ENCODE measurements at places on chromosomes 1 and 21.

GRCh38 chr1:66327588-66327987, 206.4 kb upstream of the SGIP1 start:
- DNase-seq = no peak

GRCh38 chr1:78520843-78521242, 30.1 kb downstream of the PTGFR start:
- DNase-seq = no peak

DNA sequence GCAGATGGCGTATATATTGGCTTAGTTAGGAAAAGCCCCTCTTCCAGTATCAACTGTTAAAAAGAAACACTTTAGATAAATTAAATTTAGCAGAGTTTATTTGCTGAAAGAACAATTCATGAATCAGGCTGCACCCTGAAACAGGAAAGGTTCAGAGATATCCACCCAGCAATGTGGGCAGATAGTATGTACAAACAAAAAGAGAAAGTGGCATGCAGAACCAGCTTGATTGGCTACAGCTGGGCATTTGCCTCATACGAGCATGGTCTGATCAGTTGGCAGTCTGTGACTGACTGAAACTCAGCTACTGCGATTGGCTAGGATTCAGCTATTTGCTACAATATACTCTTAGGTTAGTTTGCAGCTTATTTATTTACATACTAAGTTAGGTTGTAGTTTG, 98.2 kb downstream of the ZC3H11B start:
- no peak for DNase-seq

- DNase-seq = no peak
These were observed 63.6 kb downstream of the CDK18 start for GRCh38 chr1:205568135-205568468.

DNA sequence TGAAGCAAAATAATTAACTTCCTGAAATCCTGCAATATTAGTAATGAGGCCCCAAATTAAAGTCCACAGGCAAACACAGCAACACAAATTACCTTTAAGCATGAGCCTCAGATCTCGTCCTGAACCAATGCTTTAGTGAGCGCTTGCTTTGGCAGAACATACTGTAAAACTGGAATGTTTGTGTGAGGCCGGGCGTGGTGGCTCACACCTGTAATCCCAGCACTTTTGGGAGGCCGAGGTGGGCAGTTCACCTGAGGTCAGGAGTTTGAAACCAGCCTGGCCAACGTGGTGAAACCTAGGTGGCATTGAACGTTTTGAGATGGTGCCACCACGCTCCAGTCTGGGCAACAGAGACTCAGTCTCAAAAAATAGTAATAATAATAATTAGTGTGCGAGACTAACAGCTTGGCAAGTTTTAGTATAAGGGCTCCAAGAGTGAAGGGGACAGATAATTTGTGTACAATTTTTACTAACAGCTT, 17.8 kb downstream of the SFPQ start:
- DNase-seq = no peak

DNA sequence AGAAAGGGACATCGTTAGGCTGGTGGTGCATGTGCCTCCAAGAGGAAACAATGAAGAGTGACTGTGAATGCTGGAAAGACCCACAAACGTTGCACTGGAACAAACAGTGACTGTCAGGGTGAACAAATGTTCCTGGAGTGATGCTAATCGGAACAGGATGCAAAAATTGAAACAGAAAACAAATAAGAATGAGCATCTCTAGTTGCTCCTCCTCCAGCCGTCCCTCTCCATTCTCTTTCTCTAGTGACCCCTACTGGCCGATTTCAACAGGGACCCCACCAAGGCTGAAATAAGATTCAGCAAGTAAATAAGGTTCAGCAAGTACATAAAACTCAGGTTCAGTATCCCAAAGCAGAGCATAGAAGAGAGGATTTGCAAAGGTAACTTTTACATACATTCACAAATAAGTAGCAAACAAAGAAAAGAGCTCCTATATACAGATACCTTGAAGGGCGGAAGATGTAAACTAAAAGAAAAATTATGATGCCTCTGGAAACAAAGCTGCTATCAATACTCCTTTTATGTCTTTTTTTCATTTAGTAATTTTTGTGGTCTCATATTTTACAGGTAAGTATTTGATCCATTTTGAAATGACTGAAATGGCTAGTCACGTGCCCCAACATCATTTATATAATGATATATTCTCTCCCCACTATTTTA, 836.1 kb upstream of the ADAMTS5 start:
- peak; percentile 50 for DNase-seq

DNA sequence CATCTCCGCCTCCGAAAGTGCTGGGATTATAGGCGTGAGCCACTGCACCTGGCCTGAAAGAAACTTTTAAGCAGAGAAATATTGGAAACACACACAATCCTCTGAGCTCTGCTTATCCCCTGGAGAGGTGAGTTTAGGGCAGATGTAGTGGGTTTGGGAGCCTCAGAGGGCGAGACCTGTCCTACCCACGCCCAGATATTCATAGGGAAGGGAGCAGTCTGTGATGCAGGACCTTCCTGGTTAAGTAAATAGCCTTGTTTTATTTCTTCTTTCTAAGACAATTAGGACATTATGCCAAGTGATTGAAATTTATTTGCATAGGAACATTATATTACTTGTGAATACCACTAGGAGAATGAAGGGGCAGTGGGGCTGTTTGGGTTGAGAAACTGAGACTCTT, 18.0 kb upstream of the SLC45A1 start:
- no peak for DNase-seq

- DNase-seq = no peak
These were observed 378.5 kb downstream of the PLPP3 start for GRCh38 chr1:56200896-56201295.

- no peak for DNase-seq
These were observed 280.7 kb downstream of the TM2D1 start for GRCh38 chr1:61444288-61444687.

DNA sequence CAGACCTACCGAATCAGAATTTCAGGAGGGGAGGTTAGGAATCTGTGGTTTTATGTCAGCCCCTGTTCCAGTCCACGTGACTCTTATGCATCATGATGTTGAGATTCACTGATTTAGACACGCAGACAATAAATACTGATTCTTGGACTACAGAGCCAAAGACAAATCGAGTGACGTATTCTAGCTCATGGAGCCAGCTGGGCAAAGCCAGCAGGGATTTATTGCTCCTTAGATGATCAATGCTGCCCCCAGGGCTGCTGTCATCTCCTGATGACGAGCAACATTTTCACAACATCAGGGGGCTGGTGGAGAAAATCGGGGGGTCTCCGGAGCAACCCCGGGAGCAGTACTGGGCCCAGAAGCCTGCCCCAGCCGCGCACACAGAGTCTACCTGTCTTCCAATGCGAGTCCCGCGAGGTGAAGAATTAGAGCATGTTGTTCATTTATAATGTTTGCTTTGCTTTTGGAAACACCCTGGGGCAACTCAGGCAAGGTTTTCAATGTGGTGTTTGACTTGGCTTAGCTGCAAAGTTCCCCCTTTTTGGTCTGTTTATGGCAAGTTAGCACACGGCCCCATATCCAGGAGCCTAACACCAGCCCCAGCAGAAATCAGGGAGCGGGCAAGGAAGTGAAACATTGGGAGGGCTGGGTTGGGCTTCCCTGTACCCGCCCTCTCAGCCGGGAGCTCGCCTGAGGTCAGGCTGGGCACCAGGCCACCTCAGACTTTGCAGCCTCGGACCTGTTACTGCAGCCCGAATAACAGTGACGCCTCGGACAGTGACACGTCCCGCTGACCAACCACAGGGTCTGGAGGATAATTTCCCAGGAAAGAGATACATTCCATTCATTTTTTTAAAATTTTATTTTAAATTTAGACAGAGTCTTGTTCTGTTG, 19.9 kb upstream of the CLDN14 start:
- DNase-seq = no peak

GRCh38 chr1:151318975-151319374, 8.2 kb downstream of the PI4KB start:
- no peak for DNase-seq

GRCh38 chr1:29424266-29424665, 187.9 kb downstream of the PTPRU start:
- DNase-seq = no peak

DNA sequence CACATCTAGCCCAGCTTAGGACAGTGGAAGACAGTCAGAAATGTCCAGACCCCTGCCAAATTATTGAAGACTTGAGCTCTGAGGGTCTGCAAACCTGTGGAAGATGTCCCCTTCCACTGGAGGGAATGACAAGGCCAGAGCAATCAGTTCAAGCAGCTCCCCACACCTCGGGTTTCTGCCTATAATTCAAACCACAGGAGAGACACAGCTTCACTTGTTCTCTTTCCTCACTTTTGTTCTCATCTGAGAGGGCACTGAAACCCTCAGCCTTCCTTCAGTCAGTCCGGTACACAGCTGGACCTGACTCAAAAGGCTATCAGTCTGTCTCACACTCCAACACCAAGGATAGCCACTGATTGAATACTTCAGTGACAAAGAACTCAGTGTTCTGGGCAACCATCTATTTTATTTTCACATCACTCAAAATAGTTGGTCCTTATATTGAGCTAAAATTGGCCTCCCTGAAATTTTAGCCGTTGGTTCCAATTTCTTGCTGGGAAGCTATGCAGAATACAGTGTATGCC, 70.1 kb downstream of the TENT5C start:
- no peak for DNase-seq

DNA sequence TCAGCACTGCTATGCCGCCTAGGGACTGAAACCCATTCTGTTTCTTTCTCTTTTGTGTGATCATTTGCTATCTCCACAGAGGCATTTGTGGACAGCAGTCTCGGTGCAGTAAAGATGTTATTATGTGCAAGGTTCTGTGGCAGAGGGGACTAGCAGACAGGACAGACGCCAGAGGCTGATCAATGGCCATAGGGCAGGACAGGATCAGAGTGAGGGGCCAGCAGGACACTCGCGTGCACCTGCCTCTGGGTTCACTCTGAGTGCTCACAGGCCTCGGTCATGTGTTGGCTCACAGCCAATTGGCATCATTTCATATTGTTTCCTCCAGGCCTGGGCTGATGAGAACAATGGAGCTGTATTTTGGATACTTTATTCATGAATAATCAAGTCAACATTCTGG, 212.6 kb downstream of the TGFB2 start:
- DNase-seq = peak; percentile 65

DNA sequence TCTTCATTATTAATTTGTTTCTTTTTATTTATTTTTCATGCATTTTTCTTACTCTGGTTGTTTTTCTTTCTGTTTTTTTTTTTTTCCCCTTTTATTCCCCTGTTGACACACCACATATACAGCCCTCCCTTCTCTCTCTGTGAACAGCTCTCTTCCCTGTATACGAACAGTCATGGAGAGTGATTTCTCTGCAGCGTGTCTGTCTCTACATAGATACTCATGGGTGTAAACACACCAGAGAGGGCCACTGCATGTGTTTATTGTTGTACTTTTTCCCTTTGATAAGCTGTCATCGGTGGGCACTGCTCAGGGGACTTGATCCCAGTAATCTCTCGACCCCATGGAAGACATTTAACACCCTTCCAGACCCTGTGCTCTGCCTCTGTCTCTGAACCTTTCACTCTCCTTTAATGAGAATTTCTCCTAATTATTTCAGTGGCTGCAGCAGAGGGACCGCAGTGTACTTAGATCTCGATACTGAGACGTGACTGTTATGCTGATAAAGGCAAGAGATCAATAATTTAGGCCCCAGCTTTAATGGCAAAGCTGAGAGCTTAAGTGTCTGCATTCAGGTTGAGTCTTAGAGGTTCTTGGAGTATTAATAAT, 113.1 kb downstream of the PBX1 start:
- no peak for DNase-seq

DNA sequence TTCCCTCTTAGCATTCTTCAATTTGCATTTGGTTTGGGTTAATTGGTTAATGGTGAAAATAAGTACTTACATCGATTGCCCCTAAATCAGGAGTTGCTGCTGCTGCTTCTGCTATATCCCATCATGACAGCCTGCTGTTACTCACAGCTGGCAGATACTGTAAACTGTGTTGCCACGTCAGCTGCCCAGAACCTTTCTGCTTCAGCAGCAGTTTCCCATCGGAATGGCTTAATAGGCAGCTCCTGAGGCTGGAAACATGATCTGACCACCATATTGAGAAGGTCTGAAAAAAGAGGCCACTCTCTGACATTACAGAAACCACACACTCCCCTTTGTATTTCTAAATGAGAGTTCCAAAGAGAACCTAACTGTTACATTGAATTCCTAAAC, 14.3 kb upstream of the SEC16B start:
- DNase-seq = peak; percentile 35

DNA sequence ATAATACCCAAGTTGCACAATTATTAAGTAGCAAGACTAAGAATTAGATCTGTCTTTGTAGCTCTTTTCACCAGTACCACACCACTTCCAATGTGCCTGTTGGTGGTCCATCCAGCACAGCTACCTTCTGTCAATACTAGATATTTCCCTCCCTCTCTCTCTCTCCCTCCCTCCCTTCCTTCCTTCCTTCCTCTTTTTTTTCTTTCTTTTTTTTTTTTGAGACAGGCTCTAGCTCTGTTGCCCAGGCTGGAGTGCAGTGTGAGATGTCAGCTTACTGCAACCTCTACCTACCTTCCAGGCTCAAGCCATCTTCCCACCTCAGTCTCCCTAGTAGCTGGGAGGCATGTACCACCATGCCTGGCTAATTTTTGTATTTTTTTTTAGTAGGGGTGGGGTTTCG, 21.1 kb downstream of the KPNA6 start:
- no peak for DNase-seq

DNA sequence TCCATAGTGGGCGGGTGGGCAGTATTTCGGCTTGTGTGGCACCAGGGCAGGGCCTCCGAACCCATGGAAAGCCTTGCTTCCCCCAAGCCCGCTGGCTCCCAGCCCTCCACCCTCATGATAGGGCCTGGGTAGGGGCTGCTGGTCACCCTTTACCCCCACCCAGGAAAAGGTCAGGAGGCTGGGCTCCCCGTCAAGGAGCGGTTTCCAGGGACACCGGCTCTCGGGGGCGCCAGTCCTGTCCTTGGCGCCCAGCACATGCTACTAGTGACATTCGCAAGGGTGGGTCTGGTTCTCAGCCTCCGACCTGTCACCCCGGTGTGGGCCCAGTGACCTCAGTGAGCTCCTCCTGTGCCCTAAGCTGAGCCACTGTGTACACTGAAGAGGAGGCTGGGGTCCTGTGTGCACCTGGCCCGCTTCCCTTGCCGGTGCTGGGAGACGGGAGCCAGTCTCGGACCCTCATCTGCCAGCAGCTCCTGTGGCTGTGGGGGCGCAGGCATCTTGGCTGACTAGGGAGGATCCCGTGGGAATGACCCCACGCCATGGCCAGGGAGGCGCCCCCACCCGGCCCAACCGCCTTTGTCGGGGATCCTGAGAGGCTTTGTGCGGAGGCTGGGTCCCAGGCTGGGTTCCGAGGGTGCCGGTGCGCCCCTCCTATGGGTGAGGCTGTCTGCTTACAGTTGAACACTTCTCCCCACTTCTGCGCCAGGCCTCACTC, 54.6 kb downstream of the SKI start:
- no peak for DNase-seq

- no peak for DNase-seq
These were observed 109.6 kb downstream of the PRDM2 start for GRCh38 chr1:13809461-13810159.

DNA sequence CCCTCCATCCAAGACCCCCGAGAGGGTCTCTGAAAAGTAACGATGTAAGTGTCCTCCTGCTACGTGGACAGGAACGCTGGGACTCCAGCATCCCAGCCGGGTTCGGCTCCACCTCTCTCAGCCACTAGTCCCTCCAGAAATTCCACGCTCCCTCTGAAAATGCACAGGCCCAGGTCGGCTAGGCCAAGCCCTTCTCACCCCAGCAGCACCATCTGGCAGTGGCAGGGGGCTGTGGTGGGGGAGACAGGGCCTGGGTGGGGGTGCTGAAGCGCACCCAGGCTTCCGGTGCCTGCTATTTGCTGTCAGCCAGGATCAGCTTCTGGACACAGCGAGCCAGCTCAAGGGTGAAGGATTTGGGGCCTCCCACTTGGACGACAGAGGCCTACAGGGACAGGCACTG, 73.3 kb downstream of the ARHGEF16 start:
- no peak for DNase-seq

- no peak for DNase-seq
These were observed 18.8 kb downstream of the SZRD1 start for GRCh38 chr1:16385659-16386453.
